ENCODE measurements at places on chromosomes 3 and 15. TPM values are rescaled to one million over a fixed set of nuclear protein-coding genes. Genes with fewer than 3 reads are reported as not detected.
A peak's percentile ranks its signal among the peaks of the same experiment; 100 is the strongest.

Gene MESD
- polyA plus RNA-seq: 15.2 TPM

- DNase-seq: no peak
These were observed 156.1 kb downstream of the STXBP5L start for GRCh38 chr3:121064121-121064520.

DNA sequence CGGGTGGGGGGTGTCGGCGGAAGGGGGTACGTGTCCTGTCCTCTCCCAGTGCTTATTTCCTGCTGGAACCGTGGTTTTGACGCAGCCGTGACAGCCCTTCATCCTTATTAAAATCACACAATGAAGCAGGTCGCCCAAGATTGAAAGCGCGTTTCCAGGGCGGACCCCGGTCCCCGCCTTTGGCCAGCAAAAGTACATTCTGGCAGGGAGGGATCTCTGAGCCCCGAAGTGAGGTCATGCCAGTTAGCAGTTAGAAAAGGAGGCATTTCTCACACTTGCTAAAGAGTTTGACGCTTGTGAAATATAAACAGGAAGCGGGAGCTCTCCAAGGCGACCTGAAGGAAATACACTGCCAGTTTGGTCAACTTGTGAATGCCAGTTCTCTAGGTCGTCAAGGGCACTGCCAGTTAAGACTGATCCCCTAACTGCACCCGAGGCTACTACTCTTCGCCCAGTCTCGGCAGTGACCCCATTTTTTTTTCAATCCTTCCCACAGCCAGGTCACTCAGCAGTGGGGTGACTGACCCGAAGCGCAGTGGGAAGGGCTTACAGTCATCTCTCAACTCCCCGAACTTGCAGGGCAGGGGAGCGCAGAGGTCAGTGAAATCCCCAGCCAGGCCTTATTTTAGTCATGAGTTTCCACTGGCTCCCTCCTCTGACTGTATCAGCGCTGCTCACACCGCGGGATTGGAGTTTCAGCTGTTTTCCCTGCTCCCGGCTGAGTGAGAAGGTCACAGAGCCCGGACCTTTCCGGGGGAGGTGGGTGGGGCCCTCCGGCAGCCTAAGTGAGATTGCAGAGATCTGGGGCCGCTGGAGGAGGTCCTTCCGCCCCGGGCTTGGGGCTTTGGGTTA, 2.0 kb upstream of the BHLHE40 start:
- DNase-seq: peak; percentile 60

Gene COMMD2
- polyA plus RNA-seq: 21.3 TPM

GRCh38 chr3:193372783-193373182, 5.8 kb downstream of the ATP13A5 start:
- no peak for DNase-seq

GRCh38 chr3:126117786-126118185, 33.9 kb upstream of the SLC41A3 start:
- DNase-seq: no peak

Gene HES1
- polyA plus RNA-seq: 152 TPM

- DNase-seq: peak; percentile 86
These were observed at the start of gene PRRT3 for GRCh38 chr3:9951962-9952805. PRRT3 (minus strand) TSS chr3:9952408; CDS start chr3:9950115, 2,293 bp downstream.

DNA sequence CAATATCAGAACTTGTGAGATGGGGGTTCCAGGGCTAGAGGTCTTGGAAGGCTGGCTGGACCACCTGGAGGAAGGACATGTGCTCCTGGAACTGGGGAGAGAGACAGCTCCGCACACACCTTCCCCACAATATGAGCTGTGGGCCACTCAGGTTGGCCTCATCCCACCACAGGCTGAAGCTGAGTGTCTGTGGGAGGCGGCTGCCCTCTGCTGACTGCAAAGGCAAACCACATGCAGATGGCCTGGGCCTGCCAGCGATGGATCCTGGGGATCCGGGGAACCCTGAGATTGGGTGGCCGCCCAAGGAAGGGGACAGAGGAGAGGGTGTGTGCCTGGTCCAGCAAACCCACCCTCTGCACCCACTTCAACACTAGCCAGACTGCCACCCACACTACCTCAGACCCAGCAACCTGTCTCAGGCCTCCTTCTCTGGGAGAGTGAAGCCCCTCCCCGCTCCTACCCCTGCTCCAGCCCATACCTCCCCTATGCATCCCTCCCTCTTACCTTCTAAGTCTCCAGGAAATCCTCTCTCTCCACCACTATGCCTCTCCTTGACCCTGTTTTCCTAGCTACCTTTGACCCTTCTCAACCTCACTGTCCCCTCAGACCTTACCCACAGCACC, 44.8 kb downstream of the CYP11A1 start:
- DNase-seq: peak; percentile 88

DNA sequence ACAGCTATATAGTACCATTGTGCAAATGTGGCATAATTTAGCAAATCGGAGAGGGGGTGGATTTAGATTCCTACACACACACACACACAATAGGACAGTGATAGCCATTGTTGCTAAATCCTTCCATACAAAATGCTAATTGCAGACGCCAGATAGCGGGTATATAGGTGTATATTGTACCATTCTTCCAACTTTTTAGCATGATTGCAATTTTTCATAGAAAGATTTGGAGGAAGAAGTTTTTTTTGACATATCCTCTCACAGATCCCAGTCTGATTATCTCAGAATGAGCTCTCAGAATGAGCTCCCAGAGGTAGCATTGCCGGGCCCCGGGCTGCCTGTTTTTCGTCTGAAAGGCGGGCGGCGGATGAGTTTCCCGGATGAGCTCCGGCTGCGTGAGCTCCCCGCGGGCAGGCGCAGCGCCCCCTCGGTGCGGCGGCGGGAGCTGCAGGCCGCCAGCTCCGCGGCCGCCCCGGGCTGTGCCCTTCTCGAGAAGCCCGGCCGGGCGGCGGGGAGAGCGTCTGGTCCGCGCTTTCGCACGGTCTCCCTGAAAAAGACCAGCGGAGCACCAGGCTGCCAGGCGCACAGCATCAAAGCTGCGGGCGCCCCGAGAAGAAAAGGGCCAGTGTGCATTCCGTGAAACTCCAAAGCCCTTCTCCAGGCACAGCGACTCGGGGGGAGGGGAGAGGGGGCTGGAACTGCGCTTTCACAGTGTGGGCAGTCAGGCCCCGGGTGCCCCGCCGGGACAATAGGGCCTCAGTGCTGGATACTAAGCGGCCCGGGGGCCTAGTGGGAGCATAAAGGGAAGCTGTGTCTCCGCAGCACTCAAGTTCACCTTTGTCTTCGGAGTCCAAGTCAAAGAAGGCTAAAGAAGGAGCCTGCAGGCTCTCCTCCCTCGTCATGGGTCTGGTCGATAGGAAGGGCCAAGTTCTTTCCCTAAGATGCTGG, 12.0 kb upstream of the SHC4 start:
- DNase-seq: peak; percentile 93

GRCh38 chr15:77634266-77634962, 1.7 kb upstream of the LINGO1 start:
- peak; percentile 82 for DNase-seq

- no peak for DNase-seq
These were observed 850.0 kb downstream of the DIPK2A start for GRCh38 chr3:144821583-144821982.

DNA sequence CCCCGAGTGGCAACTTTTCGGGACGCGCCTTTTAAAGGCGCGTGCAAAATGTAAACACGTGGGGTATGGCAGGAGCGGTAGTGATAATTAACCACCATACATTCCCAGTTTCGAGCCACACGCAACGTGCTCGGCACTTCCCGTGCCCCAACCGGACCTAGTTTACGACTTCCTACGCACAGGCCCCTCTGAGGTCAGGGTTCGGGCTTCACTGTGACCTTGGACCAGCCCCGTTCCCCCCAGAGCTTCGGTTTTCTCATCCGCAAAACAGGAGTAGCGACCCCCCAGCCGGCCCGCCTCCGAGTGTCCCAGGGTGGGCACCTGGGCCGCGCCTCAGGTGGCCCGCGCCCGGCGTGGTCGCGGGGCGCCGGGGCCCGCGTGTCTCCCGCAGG, 451 bp downstream of the CHCHD4 start:
- peak; percentile 77 for DNase-seq

DNA sequence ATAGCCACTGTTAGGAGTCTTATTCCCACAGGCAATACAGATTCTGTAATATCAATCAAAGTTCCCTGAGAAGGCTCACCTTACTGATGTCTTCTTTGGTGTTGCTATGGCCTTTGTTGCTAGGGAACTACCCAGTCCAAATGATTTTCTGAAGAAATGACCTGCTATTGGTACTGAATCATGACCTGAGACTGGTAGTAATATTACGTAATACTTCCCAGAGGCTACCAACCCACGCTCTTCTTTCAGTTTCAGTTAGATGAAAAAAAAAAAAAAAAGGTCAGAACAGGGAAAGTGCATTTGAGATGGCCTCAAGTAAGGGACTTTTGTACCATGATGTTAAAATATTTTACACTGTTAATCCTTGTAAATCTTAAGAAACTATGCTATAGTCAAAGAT, 1092.5 kb upstream of the EPHA6 start:
- DNase-seq: no peak

GRCh38 chr3:130626049-130626448, 109.1 kb downstream of the COL6A6 start:
- DNase-seq: no peak

Gene A4GNT
- not detected for polyA plus RNA-seq

Gene PROS1
- polyA plus RNA-seq: 15.0 TPM

Gene PLA2G4D
- polyA plus RNA-seq: not detected

DNA sequence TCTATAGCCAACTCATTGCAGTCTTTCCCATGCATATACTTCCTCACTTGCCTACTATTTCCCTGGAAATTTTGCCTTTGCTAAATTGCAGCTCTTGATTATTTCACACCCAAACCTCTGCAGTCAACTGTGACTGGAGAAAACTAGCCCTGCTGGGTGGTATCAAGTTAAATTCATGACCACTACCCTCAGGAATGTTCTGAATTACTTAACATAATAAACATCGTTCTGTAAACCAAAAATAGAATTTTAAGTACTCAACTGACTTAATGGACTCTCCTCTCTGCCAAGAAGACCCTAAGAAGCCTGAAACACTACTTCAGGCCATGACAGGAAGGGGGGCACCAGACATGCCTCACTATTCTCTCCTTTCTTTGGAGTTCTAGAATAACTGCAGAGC, 1278.0 kb upstream of the GBE1 start:
- no peak for DNase-seq

DNA sequence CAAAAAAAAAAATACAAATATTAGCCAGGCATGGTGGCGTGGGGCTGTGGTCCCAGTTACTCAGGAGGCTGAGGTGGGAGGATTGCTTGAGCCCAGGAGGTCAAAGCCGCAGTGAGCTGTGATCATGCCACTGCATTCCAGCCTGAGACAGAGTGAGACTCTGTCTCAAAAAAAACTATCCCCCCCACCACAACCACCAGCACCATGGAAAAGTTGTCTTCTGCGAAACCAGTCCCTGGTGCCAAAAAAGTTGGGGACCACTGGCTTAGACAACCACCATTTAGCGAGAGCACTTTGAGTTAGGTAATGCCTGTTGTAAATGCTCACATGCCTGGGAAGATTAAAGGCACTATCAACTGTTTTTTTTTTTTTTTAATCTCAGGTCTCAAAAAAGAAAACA, 15.4 kb downstream of the ARHGAP31 start:
- DNase-seq: no peak

DNA sequence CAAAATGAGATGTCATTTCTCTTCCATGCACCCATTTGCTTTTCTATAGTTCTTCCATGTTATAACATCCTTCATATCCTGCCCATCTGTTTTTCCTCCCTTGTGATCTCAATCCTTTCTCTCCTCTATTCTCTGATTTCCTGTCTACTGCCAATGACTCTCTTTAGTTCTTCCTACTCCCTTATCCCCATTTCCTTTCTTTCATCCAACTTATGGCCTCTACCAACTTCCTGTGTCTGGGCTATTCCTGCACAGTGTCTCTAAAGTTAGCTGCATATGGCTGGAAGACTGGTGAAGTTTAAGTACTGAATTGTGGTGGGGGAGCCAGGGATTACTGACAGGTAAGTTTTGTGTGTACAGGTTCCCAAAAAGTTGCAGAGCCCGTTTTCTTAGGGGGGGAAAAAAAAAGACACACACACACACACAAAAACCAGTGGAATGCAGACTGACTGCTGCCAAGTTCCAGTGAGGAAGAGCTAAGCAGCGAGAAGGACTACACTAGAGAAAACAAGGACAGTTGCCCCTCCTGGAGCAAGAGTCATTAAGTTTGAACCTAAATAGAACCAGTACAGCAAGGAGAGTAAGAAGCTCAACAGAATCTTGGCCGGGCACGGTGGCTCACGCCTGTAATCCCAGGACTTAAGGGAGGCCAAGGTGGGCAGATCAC, 28.8 kb downstream of the XRN1 start:
- DNase-seq: no peak

Measured in SK-N-SH (cell line).